ENCODE measurements at places on chromosomes 7 and 10. TPM values are rescaled to one million over a fixed set of nuclear protein-coding genes. Genes with fewer than 3 reads are reported as not detected.

DNA sequence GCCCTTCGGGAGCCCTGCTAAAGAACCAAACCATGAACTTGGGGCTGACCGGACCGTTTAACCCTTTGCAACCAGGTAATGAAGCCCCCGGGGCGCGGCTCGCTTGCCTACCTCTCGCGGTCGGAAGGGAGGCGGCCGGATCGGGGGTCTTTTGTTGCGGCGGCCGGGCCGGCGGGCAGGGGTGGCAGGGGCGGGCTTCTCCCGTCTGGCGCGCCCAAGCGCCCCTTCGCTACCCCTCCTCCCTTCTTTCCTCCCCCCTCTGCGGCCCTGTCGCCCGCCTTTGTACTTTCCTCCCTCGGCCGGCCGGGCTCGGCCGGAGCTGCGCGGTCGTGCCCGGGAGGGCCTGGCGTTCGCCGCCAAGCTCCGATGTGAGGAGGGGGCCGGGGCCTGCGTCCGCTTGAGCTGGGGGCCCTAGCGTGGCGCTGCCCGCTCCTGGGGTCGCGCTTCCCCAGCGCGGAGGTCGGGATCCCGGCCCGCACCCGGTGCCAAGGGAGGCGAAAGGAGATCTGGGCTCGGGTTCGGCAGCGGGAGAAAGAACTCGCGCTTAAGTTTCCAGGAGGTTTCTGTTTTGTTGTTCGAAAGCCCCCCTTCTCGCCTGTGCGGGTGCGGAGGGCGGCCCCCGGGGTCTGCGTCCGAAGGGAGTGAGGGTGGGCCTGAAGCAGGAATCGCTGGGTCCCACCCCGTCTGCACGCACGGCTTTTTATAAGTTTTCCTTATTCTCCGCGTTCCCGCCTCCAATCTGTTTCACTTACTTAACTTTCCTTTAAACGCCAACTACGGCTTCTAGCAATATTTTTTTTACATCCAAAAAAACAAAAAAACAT, 436.8 kb upstream of the GALNT17 start:
- H3K27ac ChIP-seq: peak overlapping the region; percentile 85
- peak; percentile 20 for DNase-seq
- peak overlapping the region; percentile 93 for H3K4me3 ChIP-seq
- H3K4me1 ChIP-seq: no peaks in the 10 kb centered on the region

AGBL3 gene
- 2.6 TPM for total RNA-seq

BET1 gene
- 19.7 TPM for total RNA-seq

SPDYE5 gene
- total RNA-seq: not detected

GRCh38 chr10:72702868-72703581, 11.1 kb downstream of the MCU start:
- H3K4me1 ChIP-seq: peaks cover 1% of the 10 kb centered on the region
- H3K27me3 ChIP-seq: no peaks in the 10 kb centered on the region
- no peak overlapping the region for H3K27ac ChIP-seq
- DNase-seq: no peak
- no peak overlapping the region for H3K4me3 ChIP-seq

- no peak for DNase-seq
- H3K27me3 ChIP-seq: no peaks in the 10 kb centered on the region
- no peaks in the 10 kb centered on the region for H3K36me3 ChIP-seq
- H3K4me3 ChIP-seq: peak overlapping the region; percentile 66
- peak overlapping the region; percentile 71 for H3K27ac ChIP-seq
Measured at GRCh38 chr7:102434039-102434486, 688 bp downstream of the ORAI2 start.

All from transverse colon (tissue), 4 donors.